ENCODE measurements at places on chromosomes 7 and 10.

DNA sequence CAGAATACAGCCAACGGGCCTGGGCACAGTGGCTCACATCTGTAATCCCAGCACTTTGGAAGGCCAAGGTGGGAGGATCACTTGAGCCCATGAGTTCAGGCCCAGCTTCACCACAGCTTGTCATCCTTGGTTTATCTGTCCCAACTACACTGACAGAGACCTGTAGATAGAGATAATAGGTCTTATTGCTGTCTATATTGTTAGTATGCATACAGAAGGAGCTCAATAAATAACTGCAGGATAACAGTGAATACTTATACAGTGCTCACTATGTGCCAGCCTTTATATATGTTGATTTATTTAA, 1.3 kb downstream of the CNPY4 start:
- no peak for DNase-seq

GRCh38 chr10:101047268-101047667, 14.5 kb upstream of the KAZALD1 start:
- DNase-seq: no peak

DNA sequence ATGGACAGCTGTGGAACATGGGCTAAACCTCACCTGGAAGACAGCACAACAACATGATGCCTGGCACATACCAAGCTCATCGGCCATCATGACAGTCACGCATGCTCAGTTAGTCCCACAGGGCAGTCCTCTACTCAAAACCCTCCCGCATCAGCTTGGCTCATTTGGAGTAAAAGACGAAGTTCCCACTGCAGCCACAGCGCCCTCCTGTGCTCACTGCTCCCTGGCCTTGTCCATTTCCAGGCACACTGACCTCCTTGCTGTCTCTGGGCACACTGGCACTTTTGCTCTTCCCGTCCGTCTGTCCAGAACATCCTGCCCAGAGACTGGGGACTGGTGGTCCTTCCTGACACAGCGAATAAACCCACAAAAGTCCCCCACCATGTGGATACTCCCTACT, 66.2 kb downstream of the LARP4B start:
- no peak for DNase-seq

DNA sequence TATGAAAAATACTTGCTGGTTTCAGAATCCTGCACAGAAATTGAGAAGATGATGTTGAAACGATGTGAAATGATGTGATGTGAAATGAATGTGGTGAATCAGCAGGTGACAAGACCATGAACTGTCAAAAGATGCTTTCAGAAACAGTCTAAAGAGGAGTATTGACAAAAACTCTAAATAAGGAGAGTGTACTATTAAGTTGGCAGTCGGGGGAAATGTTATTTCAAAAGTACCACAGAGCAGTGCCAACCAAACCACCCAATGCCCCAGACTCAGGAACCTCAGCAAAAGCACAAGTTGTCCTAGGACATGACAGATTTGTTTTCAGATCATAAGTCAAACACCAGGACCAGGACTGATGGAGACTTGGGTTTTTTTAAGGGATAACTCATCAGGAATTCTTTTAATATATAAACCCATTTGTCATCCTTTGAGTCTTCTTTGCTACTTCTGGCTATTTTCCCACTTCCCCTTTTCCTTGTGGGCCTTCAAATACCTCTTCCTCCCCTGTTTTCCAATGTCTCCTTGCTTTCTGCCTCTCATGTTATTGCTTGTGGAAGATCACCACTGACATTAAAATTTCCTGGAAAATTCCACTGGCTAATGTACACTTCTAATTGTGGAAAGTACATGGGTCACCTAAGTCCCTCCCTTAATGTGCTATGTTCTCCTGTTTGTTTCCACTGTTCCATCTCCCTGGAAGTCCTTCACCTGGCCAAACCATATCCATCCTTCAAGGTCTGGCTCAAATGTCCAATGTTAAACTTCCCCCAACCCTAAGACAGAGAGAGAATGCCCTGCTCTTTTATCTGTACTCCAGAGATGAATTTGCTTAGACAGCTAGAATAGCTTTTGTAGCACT, 10.2 kb upstream of the PPP1R3C start:
- no peak for DNase-seq

- no peak for DNase-seq
Measured at GRCh38 chr10:119061352-119061751, 19.3 kb downstream of the EIF3A start.

DNA sequence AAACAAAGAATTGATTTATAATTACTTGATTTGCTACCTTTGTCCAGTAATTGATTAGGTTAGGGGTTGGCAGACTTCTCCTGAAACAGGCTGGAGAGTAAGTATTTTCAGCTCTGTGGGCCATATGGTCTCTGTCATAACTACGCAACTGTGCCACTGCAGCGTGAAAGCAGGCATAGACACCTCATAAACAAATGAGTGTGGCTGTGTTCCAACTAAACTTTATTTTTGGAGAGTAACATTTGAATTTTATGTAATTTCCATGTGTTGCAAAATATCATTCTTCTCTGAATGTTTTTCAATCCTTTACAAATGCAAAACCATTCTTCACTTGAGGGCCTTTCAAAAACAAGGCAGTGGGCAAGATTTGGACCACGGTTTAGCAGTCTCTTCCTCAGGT, 76.9 kb downstream of the GALNT17 start:
- no peak for DNase-seq

DNA sequence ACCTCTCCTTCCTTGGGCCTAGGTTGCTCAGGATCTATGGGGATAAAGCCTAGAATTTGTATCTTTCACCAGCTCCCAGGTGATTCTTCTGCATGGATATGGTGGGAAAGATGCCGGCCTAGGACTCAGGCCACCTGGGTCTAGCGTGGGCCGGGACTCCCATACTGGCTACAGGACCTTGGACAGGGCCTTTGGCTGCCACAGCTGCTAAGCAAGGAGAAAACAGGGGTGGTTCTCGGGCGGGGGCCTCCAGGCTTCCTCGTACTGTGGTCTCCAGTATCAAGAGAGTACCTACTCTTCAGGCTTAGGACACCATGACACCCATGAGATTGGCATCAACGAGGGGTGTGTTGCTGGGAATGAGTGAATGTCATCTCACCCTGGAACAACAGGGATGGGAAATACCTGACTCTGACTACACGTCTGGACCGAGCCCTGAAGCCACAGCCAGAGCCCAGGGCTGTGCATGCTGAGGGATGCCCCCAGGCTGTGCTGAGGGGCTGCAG, 120.3 kb upstream of the ADAM12 start:
- no peak for DNase-seq

DNA sequence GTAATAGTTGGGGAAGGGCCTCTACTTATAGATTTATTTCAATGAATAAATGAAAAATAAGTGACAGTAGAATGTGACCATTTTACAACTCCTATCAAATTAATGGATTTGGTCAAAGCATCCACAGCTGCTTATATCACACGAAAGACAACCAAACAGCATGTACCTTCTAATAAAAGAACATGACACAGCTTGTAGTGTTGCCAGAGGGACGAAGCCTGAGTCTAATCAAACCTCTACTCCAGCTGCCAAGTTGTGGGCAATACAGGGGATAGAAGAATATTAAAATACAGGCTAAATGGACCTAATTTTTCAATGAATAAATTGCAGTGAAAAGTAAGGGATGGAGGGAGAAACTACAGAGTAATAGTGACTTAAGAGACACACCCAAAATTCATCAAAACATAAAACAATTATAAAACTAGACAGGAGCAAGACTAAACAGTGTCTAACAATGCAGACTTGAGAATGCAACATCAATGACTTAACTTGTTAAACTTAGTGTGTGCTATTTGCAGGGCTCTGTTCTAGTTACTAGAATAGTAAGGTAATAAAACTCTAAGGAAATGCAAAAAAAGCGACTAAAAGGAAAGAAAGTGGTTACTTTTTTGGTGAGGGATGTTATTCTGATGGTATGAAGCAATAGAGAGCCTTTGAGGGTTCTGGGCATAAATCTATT, 853.8 kb downstream of the GRM8 start:
- no peak for DNase-seq

- DNase-seq: no peak
Measured at GRCh38 chr10:93138113-93138870, 64.6 kb downstream of the CYP26A1 start.

DNA sequence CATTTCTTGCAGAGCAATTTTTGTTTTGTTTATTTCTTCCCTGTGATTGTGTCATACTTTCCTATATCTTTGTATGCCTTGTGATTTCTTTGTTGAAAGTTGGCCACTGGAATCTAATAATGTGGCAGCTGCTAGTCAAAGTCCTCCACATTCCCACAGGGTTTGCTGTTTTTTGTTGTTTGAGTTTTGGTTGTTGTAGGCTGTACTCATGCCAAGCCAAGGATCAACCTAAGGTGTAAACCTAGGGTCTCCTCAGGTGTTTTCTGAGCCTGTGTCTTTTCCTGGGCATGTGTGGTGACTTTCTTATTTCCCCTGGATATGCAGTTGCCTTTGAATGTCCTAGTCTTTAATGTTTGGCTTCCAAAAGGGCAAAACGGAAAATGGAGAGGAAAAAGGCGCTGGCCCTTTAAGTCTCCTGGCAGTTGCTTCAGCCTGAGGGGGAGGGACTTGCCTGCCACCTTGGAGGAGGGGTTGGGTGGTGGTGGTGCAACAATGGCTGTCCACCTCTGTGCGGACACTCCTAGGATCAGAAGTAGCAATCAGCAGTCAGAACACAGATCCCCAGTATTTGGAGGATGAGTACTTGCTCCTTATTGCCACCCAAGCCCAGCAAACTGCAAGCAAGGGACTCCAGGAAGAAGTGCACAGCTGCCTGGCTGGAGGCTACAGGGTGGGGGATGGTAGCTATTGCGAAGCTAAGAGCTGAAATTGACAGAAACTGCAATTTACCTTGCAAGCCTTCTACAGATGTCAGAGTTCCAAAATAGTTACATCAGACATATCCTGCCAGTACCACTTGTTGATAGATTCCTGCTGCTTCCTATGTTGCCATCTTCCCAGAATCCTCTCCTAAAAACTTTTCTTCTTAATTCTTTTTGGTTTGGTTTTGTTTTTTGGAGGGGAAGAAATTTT, 5.6 kb upstream of the ZNF518A start:
- peak; percentile 50 for DNase-seq

GRCh38 chr10:90373911-90374310, 483.9 kb downstream of the HTR7 start:
- DNase-seq: no peak

GRCh38 chr10:84237199-84238051, 3.9 kb downstream of the LRIT1 start:
- no peak for DNase-seq

DNA sequence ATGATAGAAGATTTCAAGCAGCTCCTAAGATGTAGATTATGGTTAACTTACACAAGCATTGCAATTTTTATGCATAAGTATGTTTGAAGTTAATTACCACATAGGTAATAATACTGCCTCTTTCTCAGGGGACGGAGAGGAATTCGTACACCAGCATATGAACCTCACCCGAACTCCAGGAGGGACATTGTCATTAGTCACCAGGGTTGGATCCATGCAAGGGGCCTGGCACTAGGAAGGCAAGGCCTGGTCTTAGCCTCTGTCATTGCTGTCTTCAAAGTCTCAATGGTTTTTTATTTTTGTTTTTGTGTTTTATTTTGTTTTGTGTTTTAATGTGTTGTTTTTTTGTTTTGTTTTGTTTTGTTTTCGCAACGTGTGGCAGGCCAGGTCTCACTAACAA, 145.6 kb upstream of the PPP2R2D start:
- DNase-seq: no peak

DNA sequence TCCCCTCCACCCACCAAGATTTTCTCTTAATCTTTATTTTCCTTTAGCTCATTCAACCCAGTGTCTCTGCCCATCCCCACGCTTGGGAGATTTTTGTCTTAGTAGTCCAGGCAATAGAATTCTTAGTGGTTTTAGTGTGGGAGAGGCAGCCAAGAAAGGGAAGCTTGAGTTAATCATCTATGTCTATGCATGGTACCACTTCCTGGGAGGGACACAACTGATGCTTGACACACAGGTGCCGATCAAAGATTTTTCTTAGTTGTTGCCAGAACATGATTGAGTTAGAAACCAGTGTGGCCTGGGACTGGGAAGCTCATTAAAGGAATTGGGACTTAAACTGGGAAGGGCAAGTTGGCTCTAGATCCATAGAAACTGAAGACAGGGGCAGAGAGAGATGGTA, 3.1 kb downstream of the STRA8 start:
- peak; percentile 67 for DNase-seq

- DNase-seq: no peak
Measured at GRCh38 chr7:139966949-139967348, 95.8 kb downstream of the PARP12 start.

GRCh38 chr7:122454776-122455507, 150.4 kb upstream of the FEZF1 start:
- DNase-seq: no peak

- no peak for DNase-seq
Measured at GRCh38 chr7:573933-574381, 54.3 kb upstream of the PDGFA start.

- no peak for DNase-seq
Measured at GRCh38 chr7:8064828-8065227, 96.2 kb downstream of the GLCCI1 start.

- DNase-seq: no peak
Measured at GRCh38 chr7:159191236-159191635, 46.6 kb upstream of the VIPR2 start.

DNA sequence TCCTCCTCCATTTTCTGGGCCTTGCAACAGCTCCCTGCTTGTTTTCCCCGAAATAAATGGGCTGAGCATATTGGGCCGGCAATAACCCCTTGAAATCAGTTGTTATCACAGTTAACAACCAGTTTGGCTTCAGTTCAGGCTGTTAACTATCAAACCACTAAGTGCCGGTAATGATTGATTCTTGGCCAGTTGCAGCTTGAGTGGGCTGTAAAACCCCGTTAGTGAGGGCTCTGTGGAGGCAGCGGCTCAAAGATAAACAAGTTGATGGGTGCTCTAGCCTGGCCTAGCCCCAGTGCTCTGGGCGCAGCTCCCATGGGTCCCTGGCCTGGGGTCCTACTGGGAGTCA, 8.3 kb downstream of the FGF8 start:
- no peak for DNase-seq

GRCh38 chr10:50540069-50540825, 83.5 kb downstream of the SGMS1 start:
- no peak for DNase-seq

DNA sequence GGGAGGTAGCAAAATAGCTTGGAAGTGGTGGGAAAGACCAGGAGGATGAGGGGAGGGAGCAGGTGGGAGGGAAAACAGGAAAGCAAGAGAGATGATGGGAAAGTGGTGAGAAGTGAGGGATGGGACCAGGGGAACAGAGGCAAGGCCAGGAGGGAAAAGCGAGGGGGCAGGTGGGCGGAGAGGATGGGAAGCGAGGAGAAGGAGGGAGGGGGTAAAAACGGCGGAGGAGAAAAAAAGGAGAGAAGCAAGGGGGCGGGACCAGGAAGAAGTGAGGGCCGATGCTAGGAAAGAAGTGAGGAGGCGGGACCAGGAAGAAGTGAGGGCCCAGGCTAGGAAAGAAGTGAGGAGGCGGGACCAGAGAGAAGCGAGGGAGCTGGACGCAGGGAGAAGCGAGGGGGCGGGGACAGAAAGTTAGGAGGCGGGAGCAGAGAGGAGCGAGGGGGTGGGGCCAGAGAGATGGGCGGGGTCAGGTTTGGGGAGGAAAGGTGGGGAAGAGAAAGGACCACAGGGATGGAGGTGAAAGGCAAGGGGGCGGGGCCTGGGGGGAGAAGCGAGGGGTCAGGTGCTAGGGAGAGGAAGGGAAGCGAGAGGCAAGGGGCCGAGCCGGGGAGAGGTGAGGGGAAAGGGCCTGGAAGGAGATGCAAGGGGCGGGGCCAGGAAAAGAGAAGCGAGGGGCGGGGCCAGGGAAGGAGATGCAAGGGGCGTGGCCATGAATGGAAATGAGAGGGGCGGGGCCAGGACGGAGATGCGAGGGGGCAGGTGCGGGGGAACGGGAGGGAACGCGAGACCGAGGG, 984 bp downstream of the SMURF1 start:
- DNase-seq: peak; percentile 87

GRCh38 chr10:110413049-110413783, 84.5 kb upstream of the DUSP5 start:
- no peak for DNase-seq

GRCh38 chr10:88254091-88254490, 329.0 kb downstream of the RNLS start:
- no peak for DNase-seq
